Left ventricle myocardium inferior (tissue), 1 donor: ENCODE measurements at places on chromosomes 3 and 15. TPM values are rescaled to one million over a fixed set of nuclear protein-coding genes. Genes with fewer than 3 reads are reported as not detected.

COL7A1 gene
- total RNA-seq, result 24.4 TPM

DNA sequence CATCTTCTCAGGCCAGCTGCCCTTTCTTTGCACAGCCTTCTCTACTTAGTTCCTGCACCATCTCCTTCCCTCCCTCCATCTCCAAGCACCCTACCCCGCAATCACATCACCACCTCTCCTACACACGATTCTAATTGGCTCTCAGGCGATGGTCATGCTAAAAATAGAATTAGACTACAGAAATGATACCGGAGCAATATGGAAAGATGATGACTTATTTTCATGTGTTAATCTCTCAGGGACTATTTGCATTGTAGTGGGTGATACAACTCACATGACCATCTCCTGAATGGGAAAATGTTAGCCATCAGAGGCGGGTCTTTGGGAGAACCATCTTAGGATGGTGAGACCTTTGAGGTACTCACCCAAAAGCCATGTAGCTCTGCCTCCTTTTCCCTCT is 54.7 kb upstream of the PPARG start:
- no peak for DNase-seq

DNA sequence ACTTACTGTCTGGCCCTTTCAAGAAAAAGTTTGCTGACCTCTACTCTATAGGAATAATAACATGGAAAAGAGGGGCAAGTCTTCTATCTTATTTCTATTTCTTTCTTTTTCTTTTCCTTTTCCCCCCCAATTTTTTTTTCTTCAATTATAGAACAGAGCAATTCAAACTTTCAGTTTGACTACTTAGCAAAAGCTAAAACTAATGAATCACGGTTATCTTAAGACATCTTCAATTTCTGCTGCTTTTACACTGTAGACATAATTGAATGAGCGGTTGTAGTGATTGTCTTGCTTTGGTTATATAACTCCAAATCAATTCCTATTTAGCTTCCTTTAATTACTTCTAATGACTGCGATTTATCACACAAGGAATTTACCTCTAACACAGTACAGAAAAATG is 74.3 kb upstream of the P2RY1 start:
- DNase-seq, result no peak

CCR4 gene
- total RNA-seq, result not detected

GRCh38 chr15:76217029-76217881 is 94.0 kb downstream of the ETFA start:
- no peak for DNase-seq
